ENCODE measurements at places on chromosomes 6 and 20.
A peak's percentile ranks its signal among the peaks of the same experiment; 100 is the strongest.

DNA sequence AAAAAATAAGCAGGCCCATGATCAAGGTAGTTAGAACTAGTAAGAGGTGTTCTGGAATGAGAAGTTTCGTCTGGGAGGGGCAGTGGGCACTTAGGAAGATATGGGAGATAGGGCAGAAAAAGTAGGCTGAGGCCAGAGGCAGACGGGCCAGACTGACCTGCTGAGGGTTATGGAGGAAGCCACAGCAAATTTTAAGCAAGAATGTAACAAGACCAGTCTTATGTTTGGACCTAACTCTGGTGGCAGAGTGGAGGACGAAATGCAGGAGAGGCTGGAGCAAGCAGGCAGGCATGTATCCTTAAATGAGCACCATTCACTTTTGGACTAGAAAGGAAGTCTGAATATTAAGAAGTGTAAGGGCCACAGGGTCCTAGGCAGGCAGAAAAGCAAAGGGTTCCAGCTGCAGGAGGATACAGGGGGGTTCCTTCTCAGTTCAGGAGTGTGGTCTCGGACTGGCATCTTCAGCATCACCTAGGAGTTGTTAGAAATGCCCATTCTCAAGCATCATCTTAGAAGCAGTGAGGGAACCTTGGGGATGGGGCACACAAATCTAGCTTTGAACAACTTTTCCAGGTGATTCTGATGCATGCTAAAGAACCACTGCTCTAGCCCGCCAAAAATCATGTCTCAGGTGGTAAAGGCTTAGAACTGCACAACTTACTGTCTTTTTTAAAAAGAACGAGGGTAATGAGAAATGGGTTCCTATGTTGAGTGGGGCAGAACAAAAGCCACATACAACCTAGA is 1.7 kb upstream of the DSTN start:
- no peak for DNase-seq

DNA sequence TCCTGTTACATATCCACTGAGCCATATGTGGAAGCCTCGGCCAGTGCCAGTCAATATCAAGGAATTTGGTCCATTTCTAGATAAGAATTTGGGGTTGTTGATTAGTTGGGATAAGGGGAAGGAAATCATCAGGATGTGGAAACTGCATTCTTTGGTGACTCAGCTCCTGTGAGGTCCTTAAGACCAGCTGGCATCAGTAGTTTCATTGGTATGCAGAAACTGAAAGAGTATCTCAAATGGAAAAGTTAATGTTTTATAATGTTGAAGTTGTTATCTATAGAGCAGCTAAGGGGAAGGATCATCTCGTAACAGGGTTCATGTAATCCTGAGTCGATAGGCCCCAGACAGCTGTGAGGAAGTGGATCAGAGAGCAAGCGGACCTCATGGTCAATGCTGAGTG is 87.9 kb upstream of the PRND start:
- DNase-seq, result no peak

- no peak for DNase-seq
Observed at GRCh38 chr6:97958134-97958533, 675.1 kb upstream of the MMS22L start.

DNA sequence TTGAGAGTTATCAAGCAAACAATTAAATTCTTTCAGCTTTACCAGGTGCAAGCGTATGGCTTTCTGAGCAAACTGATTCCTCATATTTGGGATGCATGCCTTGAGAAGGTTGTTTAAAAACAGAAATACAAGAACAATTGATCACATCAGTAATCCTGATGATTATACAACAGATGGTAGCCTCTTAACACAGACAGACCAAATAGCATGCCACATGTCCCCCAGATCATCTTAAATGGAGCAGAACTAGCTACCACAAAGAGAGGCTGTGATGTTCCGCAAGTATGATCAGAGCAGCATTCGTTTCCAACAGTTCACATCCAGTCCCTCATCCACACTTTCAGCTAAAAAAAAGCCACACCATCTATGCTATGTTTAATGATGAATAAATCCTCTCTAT is 246.2 kb upstream of the NRSN1 start:
- no peak for DNase-seq

DNA sequence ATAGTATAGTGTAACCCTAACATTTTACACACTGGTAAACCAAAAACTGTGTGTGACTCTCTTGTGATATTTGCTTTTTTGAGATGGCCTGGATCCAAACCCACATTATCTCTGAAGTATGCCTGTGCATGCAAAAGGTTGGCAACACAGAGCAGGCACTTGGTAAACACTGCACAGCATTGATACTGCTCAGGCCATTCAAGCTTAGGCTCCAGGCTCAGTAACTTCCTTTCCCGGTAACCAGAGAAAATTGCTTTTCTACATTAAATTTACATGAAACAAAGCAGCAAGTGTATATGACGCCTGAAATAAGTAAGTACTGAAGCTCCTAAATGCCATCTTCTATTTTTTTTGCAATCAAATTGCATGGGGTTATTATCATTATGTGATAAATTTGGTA is 205.7 kb downstream of the EPM2A start:
- DNase-seq, result no peak

DNA sequence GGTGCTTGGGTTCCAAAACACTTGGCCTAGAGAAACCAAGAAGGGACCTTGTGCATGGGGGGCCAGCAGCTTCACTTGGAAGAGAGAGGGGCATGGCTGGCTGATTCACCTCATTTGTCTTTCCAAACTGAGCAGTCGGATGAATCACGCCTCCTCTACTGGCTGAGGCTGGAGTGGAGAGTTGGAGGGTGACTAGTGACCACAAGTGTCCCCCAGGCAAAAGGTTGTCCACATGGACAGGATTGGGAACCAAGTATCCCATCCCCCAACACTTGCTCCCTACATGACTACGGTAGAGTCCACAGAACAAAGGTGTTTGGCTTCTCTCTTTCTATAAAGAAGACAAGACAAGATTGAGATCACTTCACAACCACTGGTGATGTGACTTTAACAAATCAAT is 875.6 kb downstream of the QKI start:
- DNase-seq, result no peak

GRCh38 chr6:33112148-33112547 is 36.4 kb downstream of the HLA-DPB1 start:
- no peak for DNase-seq

GRCh38 chr20:44064501-44065400 is 122.2 kb downstream of the JPH2 start:
- no peak for DNase-seq

GRCh38 chr6:130982941-130983456 is 80.0 kb downstream of the EPB41L2 start:
- DNase-seq, result no peak

DNA sequence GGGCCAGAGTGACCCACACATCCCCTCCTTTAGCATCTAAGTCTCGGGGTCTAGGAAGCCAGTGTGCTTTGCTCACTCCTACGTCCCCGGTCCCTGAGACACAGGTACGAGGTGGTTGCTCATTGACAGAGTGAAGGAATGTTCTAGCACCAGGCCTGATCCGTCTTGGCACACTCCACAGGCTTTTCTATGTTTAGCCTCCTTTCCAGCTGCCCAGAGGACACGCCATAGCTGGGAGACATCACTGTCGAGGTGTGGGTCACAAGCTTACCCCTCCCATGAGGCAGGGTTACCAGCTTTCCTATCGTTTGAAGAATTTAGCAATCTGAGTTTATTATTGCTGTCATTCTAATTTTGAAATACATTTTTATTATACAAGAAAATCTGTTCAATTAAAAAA is 30.4 kb upstream of the IER3 start:
- no peak for DNase-seq

GRCh38 chr6:17418281-17419188 is 25.1 kb downstream of the CAP2 start:
- DNase-seq, result no peak

DNA sequence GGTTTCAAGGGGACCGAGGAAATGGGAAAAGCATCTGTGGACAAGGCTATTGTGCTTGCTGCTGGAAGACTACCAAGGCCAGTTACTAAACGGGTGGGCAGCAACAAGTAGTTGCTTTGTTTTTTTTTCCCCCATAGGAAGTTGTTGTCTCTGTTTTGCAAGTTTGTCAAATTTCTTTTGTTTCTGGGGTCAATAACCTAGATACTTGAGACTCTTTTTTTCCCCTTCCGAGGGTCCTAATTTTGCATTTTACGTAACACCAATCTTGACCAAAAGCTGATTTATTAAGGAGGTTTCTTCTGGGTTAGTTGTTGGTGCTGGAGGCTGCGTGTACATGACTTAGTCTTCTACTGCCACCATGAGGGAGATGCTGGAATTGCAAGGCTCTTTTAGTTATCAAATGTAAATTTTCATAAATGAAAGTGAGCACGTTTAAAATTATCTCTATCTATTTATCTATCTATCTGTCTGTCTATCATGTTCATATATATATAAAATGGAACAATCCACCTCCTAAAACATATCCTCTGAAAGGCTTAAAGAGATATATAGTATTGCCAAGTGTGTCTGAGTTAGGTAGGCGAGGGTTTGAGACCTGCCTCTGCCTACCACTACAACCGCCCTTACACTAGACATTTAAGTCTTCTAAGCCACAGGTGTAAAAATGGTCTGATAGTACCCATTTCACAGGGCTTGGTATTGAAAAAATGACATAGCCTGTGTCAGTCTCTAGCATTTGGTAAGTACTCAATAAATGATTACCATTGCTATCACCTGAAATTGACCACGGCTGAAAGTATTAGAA is 60.2 kb downstream of the GCLC start:
- DNase-seq, result peak; percentile 57

GRCh38 chr6:90028066-90028778 is 134.0 kb downstream of the GJA10 start:
- no peak for DNase-seq

- DNase-seq, result peak; percentile 7
Observed at GRCh38 chr6:46220352-46221221, 49.8 kb upstream of the ENPP5 start.

DNA sequence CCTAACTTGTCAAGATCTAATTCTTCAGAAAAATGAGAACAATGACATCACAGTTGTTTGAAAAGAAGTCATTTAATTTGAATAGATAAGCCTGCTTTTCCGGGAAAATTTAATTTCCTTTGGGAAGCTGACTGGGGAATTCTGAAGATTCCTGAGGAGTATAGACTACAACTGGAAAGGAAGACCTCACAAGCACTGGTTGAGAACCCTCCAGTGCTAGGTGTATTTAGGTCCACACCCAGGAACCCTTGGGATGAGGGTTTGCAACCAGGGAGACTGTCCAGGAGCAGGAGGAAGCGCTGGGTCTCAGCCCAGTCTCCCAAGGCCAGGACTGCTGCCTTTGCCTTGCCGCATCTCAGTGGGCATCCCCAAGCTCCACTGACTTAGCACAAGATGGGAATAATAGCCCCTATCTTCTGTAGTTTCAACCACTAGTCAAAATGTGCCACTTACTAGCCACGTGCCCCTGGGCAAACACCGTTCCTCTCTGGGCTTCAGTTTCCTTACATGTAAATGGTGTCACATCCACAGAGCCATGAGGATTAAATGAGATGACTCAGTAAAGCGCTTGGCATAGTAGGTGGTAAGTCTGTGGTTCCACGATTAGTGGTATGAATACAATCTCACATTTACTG is 6.9 kb upstream of the CD93 start:
- DNase-seq, result no peak

DNA sequence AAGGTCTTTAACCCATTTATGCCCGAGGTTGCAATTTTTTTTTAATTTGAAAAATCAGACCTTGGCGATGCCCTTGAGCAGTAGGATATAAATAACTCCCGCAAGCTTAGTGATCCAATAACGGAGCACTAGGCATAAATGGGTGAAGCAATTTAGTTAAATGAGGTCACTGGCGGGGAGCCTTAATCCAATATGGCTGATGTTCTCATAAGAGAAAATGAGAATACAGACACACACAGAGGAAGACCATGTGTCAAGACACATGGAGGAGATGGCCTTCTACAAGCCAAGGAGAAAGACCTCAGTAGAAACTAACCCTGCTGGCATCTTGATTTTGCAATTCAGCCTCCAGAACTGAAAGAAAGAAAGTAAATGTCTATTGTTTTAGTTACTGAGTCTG is 735 bp downstream of the SIRPG start:
- no peak for DNase-seq

DNA sequence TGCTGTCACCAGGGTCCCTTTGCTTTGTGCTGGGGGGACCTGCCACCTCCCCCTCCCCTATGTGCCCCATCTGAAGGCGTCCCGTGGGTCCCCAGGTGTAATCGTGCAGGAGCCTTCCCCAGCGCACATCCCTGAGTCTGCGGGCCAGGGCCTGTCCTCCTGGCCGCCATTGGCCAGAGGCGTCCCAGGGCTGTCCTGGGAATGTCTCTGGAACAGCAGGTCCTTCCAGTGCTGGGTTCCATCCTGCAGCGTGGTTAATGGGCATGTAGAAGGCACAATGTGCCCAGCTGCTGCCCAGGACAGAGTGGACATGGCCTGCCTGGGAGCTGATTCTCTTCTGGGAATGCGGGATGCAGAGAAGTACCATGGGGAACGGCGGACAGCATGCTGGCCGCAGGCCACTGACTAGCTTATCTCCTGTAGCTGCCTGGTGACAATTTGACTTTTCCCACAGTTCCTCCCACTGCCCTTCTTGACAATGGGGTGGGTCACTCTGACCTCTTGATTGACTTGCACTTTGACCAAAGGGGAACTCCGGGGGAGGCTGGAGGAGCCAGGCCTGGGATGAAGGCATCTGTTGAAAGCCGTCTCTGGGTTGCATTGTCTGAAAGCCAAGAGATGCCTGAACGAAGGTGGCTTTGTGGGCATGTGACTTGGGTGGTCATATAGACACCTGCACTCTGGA is 64.0 kb downstream of the CTCFL start:
- DNase-seq, result no peak
